Esophagus mucosa (tissue), 1 donor: ENCODE measurements at places on chromosomes 1 and 21.

DNA sequence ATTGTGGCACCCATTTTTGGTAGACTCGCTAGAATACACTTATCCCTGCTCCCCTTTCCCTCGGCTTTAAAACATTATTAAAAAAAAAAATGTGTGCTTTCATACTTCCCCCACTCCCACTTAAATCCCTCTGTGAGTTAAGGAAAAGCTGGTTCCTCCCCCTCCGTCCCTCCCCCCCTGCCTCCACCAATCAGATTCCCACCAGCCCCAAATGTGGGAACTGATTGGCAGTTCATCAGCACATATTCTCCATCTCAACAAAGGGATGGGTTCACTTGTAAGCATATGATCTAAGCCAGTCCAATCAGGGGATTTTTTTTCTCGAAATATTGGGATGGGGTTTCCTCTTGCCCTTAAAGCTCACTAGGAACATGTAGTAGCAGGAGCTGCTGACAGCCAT lies 10.8 kb upstream of the FYB2 start:
- ATAC-seq = no peak

DNA sequence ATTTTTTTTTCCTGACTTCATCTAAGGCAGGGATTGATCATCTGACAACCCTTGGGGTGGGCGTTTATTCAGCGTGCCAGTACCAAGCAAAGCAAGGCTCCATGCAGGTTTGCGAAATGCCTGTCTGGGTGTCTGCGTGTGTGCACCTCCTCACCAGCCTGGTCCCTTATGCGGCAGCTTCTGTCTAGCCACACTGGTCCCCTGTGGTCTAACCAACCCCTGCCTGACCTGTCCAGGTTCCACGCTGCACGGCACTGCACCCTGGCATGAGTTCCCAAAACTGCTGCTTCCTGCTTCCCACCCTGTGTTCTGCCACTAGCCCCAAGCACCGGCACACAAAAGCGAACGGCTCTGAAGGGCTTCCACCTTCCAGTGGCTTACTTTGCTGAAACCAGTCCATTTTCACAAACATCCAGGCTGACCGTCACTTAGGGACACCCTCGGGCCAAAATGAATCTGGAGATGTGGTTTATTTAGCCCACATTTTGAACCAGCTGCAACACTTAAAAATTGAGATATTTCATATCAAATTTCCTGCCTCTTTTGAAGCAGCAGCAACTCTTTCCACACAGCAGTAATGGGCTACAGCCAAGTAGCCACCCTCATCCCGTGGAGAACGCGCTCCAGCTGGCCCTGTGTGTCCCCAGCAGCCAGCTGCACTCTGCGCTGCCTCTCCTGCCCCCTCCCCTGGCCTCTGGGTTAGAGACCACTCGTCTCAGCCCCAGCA lies 55.7 kb downstream of the HLCS start:
- ATAC-seq = peak; percentile 14

DNA sequence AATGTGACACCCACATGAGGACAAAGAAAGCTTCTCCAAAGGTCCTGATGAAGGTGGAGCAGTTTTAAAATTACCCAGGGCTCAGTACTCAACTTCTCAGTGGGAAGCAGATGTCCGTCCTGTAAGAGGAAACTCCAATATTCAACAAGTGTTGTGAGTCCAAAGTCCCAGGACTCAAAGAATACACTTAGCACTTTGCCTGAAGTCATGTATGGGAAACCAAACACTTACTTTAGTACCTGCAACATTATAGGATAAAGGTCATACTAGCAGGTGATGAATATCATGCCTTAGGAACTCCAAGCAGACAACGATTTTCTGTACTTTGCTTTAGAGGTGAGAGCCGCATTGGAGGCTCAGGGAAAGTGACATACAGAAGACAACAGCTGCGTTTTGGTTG lies 37.2 kb upstream of the ST6GALNAC3 start:
- no peak for ATAC-seq

DNA sequence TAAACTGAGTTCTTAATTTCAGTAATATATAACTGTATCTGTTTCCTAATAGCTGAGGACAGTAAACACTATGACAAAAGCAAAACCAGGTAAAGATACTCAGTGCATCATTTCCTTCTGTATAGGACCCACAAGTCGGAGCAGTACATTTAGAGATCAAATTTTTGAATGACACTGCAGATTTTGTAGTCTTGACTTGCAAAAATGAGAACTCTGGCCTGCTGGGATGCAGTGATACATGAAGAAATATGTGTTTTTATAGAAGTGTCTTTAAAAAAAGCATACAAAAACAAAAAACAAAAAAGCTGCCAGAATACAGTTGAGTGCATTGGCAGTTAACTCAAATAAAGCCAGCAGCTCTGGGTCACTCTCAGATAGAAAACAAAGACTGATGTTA lies 19.0 kb downstream of the GART start:
- ATAC-seq = no peak

DNA sequence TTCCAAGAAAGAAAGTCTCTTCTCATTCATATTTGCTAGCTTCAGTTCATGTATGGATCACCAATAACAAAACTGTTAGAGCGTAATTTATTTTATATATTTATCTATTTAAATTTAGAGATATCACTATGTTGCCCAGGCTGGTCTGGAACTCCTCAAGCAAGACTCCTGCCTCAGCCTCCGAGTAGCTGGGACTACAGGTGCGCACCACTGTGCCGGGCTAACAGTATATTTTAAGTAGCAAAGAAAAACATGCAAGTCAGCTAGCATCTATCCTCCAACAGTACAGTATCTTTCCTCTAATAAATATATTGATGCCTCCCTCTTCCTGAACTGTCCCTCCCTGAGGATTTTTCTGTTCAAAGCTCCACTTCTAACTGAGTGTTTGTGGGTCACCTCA lies 21.5 kb downstream of the INPP5B start:
- ATAC-seq = no peak

- ATAC-seq = no peak
These were observed 34.7 kb downstream of the EPRS1 start for GRCh38 chr1:220011620-220012019.

GRCh38 chr1:92795166-92795565 lies 10.3 kb upstream of the EVI5 start:
- ATAC-seq = no peak

DNA sequence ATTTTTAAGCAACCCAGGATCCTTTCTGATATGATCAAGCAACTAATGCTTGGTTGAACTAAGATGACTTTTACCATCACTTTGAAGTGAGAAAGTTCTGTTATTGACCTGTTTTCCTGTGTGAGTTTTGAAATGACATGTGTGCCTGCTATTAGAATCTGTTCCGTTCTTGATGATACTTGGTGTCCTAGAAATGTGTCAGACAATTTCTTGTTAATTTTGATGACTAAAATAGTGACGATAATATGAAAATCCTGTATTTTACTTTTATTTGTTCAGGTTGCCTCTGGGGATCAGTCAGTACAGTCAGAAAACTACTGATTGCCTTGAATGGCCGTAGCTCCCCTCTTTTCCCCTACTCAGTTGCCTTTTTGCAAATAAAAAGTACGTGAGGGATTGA lies 228.0 kb downstream of the RYR2 start:
- ATAC-seq = no peak

DNA sequence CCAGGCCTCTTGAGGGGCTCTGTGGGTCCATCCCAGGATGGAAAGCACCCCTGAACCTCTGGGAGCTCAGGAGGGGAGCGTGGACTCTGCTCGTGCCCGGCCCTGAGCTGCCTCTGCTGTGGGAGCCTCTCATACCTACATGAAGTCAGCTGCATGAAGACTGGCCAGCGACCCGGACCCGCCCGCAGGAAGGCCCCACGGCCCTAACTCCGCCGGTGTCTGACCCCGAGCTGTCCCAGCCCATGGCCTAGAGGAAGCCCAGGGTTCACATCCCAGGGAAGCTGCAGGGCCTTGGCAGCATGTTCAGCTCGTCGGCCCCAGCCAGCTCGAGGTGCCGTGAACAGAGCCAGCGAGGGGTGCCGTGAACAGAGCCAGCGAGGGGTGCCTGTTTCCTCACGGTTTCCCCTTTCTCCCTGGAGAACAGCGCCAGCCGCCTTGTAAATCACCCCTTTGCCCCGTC lies 178.1 kb upstream of the ARHGEF16 start:
- no peak for ATAC-seq

- ATAC-seq = no peak
These were observed 14.6 kb upstream of the MPZL1 start for GRCh38 chr1:167706931-167707877.

DNA sequence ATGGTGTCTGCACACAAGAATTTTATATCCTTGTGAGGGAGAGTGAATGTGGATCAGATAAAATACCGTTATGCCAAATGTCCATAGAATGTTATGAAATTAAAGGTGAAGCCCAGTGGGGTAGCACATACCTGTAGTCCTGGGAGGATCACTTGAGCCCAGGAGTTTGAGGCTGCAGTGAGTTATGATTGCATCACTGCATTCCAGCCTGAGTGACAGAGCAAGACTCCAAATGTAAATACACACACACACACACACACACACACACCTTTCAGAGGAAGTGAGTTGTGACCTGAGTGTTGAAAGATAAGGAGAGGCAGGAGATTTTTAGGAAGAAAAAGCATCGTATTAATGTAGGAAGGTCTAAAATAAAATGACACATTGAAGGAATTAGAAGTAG lies 28.1 kb upstream of the ZYG11A start:
- no peak for ATAC-seq

DNA sequence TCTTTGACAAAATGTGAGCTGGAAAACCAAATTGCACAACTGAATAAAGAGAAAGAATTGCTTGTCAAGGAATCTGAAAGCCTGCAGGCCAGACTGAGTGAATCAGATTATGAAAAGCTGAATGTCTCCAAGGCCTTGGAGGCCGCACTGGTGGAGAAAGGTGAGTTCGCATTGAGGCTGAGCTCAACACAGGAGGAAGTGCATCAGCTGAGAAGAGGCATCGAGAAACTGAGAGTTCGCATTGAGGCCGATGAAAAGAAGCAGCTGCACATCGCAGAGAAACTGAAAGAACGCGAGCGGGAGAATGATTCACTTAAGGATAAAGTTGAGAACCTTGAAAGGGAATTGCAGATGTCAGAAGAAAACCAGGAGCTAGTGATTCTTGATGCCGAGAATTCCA lies 42.7 kb downstream of the CENPF start:
- no peak for ATAC-seq

DNA sequence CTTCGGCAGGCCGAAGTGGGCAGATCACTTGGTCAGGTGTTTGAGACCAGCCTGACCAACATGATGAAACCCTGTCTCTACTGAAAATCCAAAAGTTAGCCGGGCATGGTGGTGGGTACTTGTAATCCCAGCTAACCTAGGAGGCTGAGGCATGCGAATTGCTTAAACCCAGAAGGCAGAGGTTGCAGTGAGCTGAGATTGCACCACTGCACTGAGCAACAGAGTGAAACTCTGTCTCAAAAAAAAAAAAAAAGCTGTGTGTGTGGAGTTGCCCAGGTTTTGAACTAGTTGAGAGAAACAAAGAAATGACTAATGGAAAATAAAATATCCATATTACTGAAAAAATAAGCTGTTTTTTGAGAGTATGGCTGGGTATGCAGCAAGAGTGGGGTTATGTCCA lies 100.2 kb downstream of the GTF2B start:
- ATAC-seq = no peak

DNA sequence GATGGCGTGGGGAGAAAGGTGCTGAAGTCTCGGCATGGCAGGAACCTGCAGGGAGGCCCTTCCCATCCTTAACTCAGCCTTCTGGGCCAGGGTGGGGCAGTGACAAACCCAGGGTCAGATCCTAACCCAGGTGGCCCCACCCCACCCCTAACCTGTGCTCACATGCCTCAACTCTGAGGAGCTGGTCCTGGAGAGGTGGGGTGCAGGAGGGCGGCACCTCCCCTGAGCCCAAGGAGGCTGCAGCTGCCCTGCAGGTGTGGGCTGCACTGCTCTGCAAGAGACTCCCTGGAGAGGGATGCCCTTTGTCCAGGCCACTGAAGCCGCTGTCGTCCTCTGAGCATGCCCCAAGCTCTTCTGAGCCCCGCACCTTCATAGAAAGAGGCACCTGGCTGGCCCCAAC lies 15.2 kb upstream of the ADAMTSL4 start:
- peak; percentile 86 for ATAC-seq

DNA sequence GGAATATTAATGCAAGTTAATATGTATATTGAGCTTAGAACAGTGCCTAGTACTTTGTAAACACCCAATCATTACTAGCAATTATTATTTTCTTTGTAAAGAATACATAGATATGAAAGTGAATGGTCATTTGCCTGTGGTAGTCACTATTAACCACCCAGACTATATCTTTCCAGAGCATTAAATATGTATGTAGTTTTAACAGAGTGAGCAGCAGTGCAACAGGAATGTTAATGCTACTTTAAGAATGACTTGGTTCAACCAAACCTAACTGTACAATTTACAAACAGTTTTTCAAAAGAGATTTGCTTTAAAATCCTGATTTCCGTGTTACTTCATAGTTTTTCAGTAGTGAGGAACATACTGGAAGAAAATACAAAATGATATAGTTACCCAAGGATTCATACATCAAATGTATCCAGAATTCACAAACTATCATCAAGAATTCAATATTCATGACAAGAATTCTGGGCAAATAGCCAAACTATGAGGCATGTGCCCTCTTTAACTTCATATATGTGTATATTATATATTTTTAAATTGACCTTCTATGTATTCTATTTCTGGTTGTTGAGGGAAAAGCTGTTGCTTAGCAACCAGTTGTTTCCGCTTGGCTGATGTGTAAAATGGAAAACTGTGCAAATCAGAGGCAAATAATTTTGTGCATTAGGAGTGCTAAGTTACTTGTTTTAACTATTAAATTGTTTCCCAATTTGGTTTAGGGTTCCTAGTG lies 34.9 kb upstream of the IVNS1ABP start:
- no peak for ATAC-seq

GRCh38 chr1:69787151-69787550 lies 219.4 kb downstream of the LRRC7 start:
- no peak for ATAC-seq

DNA sequence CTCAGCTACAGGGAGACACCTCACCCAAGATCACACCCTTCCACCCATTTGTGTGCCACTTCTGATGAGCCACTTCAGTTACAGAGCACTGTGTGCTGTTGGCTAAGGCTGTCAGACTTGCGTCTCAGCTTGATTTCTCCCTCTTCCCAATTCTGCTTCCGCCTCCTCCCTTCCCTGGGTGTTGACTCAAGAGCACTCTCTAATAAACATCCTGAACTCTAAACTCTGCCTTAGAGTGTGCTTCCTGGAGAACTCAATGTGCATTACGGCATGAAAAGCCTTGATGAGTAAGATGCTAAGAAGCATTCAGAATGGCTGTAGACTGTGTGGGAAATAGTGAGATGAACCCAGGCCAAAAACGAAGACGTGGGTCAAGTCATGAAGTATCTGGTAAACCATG lies 54.9 kb upstream of the S1PR1 start:
- peak; percentile 23 for ATAC-seq

- ATAC-seq = no peak
These were observed 16.4 kb downstream of the TCEANC2 start for GRCh38 chr1:54069791-54070170.

DNA sequence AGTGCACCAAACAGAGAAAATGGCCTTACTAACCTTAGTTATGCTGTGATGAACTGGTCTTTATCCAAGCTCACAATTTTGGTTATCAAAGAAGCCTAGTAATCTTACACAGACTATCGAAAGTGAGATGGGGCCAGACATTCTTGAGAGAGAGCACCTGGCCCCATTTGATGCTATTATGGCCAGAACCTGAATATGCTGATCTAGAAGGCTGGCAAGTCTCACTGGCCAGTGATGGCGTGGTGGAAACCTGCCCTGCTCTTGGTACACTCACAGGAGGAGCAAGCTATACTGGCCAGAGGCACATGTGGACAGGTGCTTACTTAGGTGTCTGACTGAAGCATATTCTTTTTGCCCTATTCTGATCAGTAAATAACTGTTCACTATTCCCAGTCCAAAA lies 357.8 kb upstream of the ZRANB2 start:
- no peak for ATAC-seq

- no peak for ATAC-seq
These were observed 741 bp downstream of the DUSP10 start for GRCh38 chr1:221740993-221741702.
